ENCODE measurements at places on chromosomes 16 and 17.

GRCh38 chr17:7846765-7847661 lies 7.9 kb upstream of the TMEM88 start:
- no peak for DNase-seq

GRCh38 chr17:82465023-82465603 lies 6.6 kb downstream of the NARF start:
- no peak for DNase-seq

DNA sequence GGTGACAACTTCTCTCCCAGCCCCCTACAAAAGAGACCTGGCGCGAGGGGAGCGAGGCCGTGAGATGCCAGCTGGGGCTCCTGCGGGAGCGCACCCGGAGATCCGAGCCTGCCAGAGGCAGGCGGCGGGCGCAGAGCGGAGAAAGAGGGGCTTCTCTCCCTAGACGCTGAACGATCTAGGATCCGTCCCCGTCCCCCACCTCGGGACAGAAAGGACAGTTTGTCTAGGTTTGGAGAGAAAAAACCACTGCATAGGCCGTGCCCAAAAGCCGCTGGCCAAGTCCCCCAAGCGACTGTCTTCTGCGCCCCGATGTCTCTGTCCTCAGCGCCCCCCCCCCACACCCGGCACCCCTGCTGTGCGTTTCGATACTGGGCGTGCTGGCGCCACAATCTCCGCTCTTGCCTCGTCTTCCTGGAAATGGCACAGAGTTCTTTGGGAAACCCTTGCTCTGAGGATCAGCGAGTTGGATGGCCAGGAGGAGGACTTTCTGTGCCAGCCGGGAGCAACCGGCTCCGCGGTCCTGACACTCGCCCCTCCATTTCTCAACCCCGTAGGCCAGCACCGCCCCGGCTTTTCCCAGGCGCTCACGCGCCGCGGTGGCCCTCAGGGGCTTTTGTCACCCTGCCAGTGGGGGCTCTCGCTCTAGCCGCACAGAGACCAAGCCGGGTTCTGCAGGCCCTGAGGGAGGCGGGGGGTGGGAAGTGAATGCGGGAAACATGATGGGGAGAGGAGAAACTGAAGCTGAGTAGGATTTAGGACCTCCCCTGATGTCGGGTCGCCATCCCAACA lies 1.0 kb downstream of the SSTR2 start:
- no peak for DNase-seq

- DNase-seq, result no peak
These were observed 412 bp upstream of the ADGRG3 start for GRCh38 chr16:57667526-57668262.

- DNase-seq, result no peak
These were observed 1507.4 kb downstream of the CDH11 start for GRCh38 chr16:63614429-63614828.

DNA sequence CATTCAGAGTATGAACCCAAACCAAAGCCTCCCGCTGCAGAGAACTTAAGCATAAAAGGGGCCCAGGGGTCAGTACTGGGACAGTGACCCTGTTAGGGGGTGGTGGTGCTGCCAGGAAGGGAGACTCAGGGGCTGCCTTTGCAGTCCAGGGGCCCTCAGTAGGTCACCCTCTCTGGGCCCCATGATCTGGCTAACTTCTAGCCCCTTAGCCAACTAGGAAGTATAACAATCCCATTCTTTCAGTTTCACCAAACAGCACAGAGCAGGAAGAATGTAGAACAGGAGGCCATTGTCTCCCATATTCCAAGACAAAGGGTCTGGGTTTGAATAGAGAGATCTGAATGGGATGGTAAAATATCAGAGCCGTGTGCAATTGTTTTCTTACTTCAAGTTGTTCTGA lies 378.6 kb upstream of the C16orf82 start:
- DNase-seq, result no peak

DNA sequence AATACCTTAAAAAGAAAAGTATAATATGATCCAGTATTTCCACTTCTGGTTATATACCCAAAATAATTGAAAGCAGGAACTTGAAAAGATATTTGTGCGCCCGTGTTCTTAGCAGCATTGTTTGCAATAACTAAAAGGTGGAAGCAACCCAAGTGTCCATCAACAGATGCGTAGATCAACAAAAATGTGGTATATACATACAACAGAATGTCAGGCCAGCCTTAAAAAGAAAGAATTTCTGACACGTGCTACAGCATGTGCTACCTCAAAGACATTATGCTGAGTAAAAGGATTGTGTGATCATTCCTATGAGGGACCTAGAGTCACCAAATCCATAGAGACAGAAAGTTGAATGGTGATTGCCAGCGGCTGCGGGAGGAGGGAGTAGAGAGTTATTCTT lies 133.1 kb downstream of the SPECC1 start:
- DNase-seq, result no peak

DNA sequence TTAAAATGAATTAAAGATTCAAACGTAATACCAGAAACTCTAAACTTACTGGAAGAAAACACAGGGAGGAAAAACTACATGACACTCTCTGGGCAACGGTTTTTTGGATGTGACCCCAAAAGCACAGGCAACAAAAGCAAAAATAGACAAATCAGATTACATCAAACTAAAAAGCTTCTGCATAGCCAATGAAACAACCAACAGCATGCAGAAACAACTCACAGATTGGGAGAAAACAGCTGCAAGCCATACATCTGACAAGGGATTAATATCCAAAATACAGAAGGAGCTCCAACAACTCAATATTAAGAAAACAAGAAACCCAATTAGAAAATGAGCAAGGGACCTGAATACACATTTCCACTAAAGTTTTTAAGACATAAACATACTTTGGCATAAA lies 69.2 kb upstream of the ALOX12 start:
- no peak for DNase-seq

DNA sequence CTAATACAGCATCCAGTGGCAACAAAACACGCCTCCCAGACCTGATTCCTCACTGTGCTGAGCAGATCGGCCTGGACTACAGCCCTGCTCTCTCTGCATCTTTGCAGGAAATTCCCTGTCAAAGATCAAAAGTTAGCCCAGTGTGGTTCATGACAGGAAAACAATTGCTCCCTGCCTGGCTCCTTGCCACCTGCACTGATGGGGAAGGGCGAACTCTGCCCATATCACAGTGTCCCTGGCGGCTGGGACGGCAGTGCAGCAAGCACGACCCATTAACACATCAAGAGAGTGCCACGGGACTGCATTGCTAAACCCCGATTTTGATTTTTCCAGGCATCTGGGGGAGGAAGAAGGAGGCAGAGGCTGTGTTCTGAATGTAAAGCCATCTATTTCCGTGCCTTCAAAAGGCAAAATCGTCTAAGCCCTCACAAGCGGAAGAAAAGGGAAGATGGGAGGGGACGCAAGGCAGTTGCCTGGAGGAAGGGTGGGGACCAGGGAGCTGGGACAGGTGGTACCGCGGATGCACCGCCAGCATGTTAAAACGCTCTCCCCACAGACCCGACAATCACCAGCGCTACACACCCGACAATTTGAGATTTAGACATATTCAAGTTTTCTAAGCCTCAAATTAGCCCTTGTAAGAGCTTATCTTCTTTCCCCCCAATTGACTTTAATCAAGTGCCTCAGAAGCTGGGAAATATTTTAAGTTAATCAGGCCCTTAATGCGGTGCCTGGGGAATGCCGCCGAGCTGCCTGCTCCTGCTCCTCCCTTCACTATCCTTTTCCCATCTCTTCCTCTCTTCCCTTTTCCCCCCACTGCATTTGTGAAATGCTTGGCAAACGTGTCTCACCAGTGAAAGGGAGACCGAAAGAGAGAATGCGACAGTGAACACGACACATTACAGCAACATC lies 238.8 kb upstream of the CDH5 start:
- no peak for DNase-seq

DNA sequence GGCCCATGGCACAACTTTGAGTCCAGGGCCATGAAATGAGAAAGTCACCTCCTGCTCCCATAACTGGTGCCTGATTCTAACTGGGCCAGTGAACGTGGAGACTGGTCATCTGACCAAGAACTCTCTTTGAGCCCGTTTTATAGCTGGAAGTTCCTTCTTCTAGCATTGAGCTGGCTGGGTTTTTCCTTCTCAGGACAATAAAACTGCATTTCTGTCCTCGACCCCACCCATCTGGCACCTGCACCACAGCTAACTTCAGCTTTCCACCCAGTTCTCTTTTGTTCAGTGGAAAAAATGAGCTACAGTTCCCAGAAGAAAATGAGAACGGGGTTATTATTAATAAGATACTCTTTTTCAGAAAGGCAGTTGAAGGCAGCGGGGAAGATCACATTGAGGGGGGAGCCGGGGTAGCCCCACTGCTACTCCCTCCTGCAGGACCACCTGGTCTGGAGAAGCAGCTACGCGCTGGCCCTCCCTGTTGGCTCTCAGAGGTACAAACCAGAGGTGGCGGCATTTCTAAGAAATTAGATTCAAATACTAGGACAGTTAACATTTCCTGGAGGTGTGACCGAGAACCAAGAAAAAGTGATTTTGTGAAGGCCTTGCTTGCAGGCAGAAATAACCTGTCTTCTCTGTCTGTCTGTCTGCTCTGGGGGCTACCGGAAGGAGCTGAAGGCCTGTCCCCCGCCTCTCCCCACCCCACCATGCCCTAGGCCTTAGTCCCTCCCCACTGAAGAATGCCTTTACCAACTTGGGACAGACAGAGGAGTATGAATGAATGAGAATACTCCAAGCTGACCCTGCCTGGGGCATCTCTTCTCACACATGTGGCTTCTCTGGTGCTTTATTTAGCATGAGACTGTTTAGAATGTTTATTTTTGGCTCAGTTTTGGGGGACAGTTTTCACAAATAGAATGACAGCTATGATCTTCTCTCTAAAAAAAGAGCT lies 123.9 kb downstream of the XYLT1 start:
- no peak for DNase-seq

DNA sequence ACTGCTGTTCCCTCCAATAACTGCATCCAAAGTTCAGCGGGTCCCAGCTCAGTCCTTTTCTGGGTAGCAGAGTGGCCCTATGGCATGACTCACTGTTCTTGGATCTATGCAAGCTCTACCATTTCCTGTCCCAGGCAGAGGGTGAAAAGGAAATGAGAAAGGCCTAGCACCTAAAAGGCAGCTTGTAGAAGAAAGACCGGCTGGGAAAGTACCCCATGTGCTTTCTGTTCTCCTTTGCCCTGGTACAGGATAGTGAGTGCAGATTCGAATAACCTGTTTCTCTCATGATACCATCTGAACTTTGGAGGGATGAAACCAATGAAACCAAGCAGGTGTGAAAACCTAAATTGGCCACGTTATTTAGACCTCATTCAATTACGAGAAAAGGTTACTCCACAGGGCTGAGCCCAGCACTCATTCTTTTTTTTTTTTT lies 12.7 kb upstream of the HASPIN start:
- DNase-seq, result no peak

DNA sequence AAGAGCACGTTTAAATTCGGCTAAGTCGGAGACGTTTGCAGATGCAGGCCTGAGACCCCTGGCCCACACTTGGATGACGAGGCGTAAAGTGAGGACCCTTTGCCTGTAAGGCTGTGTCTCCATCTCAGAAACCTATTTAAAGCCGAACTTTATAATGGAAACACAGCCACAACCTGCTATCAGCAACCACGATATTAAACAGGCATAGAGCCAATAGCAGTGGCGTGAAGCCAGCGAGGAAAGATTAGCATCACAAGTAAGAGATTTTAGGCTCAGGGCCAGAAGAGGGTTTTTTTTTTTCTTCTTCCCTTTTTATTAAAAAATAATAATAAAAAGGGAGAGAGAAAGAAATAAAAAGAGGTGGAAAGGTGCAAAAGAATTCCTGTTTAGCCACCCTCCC lies 111.3 kb upstream of the NOL11 start:
- no peak for DNase-seq

DNA sequence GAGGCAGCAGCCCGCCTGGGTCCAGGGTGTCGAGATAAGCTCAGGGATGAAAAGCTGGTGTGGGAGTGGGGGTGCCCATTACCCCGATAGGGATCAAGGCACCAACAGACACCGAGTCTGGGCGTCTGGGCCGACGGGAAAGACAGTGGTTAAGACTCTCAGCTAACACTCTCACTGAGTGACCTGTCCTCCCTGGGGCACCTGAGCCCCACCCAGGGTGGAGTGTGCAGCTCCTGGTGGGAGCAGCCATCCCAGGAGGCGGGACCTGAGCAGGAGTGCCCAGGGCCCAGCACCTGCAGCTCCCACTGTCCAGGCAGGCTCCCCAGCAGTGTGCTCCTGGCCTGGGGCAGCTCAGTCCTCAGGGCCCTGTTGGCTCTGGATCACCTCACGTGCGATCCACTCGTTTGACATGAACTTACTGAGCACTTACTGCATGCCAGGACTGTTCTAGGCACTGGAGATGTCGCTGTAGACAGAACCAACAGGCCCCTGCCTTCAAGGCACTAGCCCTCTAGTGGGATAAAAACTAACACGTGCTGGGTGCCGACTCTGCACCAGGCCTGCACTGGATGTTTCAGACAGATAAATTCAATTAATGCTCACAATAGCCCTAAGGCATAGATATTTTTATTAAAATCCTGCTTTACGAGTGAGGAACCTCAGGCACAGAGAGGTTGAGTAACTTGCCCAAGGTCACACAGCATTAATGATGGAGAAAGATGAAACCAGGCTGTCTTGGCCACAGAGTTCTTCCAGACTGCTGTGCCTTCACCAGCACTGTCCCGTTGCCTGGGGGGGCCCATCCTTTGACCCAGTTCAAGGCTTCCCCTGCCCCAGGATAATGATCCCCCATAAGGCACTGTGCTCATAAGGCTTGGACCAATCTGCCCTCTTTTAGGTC lies 1.9 kb downstream of the EVPLL start:
- no peak for DNase-seq

GRCh38 chr16:11091021-11091785 lies 146.8 kb downstream of the CLEC16A start:
- no peak for DNase-seq

DNA sequence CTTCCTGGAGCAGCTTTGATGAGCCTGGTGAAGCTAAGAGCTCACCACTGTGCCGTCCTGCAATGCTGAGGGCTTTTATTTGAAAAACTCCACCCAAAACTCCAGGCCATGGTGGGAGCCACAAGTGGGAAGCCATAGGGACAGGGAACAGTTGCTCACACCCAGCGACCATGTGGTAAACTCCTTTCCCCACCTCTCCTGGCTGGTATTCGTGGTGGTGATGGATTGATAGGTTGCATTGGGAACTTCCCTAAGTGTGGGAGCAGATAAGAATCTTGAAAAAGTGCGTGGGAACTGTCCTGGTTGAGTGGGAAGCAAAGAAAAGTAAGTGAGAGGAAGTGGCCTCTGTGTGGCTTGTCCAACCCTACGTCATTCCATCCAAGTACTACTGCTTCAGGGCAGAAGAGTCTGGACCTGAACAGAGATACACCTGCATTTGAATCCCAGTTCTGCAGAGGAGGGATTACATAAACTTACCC lies at the start of gene CCL1:
TSS of gene CCL1 (minus strand) at position 51 of the 479 bp plus-strand sequence. CDS start 72 bp downstream, outside the sequence.
- no peak for DNase-seq

- no peak for DNase-seq
These were observed 17.8 kb downstream of the TTLL6 start for GRCh38 chr17:48799069-48799723.

DNA sequence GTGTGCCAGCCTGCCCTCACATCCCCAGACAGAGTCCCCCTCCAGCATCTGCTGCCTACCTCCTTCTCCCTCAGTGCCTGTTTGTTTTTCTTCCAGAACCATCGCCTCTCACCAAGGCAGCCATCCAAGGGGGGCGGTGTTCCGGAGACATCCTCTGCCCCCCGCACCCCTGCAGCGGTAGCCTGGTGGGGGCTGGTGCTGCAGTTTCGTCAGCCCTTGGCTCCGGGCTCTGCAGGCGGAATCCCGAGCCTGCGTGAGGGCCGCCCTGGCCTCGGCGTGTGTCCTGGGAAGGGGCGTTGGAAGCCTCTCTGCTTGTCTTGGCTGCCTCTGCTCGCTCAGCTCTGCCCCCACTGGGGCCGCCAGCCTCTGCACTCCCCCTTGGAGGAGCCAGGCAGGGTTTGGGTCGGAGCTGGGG lies 126.0 kb upstream of the CIBAR2 start:
- no peak for DNase-seq

Measured in amniotic stem cell (primary cell).